ENCODE measurements at places on chromosomes 3 and 15.

DNA sequence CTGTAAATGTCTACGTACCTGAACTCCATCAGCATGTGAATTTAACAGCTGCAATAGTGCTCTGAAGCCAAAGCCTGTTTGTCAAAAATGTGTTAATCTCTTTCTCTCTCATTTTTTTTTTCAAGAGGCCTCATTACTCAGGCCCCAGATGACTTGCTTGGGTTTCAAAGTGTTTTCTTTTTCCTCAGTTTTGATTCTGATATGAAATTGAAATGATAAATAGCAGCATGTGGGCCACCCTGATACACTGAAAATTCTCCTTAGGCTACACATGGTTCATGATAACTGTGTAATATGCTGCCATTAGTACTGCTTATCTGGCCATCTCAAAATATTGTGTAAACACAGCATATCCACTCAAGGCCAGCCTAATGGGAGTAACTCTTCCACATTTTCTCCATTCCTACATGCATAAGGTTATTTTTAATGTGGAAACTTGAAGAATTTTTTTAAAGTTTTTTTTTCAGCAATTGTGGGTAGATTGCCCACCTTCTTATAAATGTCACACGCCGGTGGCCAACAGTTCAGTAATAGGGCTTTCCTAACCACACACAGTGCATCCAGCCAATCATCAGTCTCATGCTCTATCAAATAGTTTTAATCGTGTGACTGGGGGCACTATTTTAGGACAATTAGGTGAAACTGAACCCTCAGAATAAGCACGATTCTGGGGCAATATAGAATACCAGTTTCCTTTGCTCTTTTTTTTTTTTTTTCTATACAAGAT, 13.1 kb upstream of the DENND4A start:
- no peak for DNase-seq

GRCh38 chr15:68056097-68056865, 2.2 kb downstream of the PIAS1 start:
- no peak for DNase-seq

DNA sequence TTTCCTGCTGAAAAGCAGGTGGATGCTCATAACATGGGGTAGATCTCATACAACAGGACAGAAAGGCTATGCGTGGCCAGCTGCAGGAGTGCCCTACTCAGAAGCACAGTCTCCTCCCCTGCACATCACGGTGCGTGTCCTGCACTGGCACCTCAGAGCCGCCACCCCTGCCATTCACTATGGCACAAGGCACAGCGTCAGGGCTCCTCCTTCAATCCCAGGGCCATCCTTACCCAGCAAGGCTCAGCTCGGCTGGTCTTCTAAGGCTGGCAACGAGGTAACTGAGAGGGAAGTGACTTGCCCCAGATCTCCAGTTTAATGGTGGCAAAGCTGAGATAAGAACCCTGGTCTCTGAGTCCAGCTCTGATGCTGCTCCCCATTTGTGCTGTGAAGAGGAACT, 97.1 kb downstream of the CPN2 start:
- DNase-seq = no peak

- DNase-seq = no peak
Observed at GRCh38 chr3:40924559-40925141, 274.7 kb upstream of the CTNNB1 start.

DNA sequence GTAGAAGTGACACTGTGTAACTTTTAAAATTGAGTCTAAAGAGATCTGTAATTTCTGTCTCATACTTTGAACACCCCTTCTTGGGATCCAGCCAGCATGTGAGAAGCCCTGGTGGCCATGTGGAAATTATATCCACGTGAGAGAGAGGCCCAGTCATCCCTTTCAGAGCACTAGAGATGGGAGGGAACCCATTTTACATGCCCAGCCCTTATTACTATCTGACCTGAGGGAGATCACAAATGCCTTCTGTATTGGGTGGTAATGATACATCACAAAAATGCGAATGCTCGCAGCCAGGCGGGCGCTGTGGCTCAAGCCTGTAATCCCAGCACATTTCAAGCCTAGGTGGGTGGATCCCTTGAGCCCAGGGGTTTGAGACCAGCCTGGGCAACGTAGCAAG, 27.3 kb upstream of the TRAK1 start:
- peak; percentile 82 for DNase-seq

GRCh38 chr15:58724466-58724865, 25.0 kb downstream of the ADAM10 start:
- DNase-seq = no peak

DNA sequence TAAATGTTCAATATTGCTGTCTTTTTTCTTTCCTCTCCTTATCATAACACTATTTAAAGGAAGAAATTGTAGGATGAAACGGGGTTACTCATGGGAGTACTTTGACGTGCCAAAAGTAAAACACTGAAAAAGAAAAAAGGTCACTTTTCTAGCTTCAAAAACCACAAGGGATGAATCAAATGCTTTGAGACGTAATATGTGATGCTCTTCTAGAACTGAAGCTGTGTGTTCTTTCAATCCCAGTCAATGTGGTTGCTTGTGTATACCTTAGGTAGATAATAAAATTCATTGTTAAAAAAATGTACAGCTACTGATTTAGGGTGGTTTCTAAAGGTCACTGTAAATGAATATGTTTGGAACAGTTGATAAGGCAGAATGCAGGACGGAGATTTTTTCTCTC, 538.8 kb upstream of the ZNF717 start:
- no peak for DNase-seq

DNA sequence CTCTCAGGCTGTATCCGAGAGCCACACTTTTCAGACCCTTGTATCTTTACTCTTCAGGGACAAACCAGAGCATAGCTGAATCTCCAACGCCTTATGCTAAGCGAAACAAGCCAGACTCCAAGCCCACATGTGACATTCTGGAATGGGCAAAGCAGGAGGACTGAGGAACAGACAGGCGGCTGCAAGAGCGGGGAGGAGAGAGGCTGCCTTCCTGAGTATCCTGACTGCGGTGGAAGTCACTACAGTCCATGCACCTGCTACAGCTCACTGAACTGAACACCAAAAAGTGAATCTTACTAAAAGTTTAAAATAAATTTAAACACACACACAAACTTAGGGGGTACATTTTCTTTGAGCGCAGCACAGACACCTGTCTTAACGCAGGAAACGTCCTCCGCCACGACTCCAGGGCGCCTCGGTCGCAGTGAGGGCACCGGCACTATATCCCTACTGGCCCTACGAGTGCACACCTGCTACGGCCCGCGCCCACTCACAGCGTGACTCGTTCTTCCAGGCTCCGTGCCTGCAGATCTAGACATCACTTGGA, 1.4 kb downstream of the CYFIP1 start:
- DNase-seq = no peak

GRCh38 chr3:3240986-3241385, 61.5 kb upstream of the CRBN start:
- DNase-seq = no peak

DNA sequence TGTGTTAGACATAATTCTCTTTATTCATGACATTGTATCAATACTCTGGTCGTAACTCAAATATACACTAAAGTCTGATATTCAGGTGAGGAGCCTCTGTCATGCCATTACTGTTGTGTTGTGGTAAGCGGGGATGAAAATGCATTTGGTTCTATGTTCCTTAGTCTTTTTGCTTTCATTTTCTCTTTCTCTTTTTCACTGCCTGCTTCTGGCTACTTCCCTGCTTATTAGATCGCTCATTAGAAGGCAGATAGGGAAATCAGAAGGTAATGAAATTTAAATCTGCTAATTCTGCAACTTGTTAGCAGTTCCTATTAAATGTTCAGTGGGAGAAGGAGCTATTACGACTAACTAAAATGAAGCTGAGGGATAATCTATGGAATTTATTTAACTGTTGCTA, 345.0 kb downstream of the GRM7 start:
- DNase-seq = peak; percentile 11

DNA sequence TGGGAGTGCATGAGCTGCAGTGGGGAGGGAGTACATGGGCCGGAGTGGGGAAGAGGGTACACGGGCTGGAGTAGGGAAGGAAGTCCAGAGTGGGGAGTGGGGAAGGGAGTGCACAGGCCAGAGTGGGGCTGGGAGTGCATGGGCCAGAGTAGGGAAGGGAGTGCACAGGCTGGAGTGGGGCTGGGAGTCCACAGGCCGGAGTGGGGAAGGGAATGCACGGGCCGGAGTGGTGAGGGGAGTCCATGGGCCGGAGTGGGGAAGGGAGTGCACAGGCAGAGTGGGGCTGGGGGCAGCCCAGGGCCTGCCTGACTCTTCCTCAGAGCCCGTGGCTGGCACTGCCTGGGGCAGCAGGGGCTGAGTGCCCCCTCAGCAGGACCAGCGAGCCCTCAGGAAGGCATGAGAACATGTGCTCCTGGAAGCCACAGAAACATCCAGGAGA, 40.7 kb downstream of the KLF15 start:
- DNase-seq = no peak

- peak; percentile 73 for DNase-seq
Observed at GRCh38 chr3:149245738-149246451, 24.3 kb upstream of the CP start.

DNA sequence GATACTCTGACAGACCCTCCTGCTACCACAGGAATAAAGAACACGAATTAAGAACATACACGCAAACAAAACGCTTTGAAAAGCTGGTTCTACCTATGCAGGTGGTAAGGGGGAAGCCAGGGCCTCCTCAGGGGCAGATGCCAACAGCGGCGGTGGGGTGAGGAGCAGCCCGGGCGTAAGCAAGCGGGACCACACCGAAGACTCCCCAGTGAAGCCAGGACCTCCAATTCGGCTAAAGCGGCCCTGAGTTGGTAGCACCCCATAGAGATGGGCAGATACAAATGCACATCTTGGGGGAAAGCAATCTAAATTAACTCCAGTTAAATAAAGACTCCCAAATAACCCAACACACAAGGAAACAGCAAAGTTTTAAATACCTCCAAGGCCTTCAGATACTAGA, 32.4 kb downstream of the NIPA2 start:
- no peak for DNase-seq

- DNase-seq = peak; percentile 2
Observed at GRCh38 chr15:95812491-95812890, 518.0 kb upstream of the NR2F2 start.

GRCh38 chr3:141380279-141380678, 12.0 kb downstream of the ZBTB38 start:
- DNase-seq = no peak

DNA sequence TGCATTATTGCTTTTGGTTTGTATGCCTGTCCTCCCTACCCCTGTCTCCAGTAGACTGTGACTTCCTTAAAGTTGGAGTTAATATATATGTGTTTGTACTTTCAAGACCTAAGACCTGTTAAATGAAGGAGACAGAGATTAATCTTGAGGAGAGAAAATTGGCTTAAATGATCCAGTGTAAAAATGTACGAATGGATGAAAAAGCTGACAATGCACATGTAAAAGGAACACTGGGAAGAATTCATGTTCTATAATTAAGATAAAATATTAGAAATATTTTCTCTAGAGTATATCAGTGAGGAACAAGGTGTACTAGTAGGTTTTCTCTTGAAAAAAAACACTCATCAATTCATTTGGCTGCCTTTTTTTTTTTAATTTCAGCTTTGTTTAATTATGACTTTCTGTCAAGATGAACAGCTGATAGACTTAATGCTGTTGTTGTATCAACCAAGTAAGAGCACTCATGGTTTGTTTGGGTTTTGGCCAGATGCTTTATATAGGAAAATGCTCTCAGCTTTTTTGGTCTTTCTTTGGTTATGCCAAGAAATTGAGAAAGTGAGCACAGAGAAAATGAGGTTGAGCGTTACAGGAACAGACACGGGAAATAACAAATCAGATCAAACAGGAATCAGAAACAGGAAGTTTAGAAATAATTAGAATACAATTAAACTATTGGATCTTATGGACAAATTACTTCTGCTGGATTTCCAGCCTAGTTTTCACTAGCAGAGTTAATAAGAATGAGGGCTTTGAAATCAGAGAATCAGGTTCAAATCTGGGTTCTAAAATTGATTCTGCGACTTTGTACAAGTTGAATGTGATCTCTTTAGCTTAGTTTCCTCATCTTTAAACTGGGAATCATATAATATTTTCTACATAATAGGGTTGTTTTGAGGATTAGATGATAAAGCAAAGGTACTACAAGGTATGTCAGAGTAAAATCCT, 38.3 kb upstream of the AADAC start:
- no peak for DNase-seq

DNA sequence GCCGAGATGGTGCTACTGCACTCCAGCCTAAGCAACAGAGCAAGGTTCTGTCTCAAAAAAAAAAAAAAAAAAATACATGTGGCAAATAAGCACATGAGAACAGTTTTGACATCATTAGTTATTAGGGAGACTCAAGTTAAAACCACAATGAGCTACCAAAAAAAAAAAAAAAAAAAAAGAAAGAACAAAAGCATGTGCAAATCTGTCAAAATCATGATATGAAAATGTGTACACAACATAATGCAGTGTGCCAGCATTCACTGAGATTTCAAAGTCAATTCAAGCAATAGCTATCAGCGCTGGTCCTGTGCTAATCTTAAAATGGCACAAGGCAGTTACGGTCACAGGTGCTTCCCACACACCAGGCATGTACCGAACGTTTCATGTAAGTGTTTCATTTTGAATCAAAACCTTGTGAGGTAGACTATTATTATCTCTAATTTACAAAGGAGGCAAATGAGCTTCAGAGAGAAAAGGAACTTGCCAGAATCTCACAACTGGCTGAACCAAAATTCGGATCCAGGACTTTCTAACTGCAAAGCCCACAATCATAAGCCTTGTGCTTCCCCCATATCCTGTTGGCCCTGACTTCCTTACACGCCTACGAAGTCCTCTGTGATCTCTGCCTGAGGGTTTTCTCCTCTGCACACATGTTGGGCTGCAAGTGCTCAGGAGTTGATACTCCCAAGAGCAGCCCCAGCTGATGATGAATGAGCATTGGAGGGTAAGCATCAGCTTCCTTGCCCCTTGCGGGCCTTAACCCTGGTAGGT, 200.1 kb upstream of the PROK2 start:
- DNase-seq = no peak

- no peak for DNase-seq
Observed at GRCh38 chr3:70069557-70069956, 70.0 kb downstream of the SAMMSON start.

DNA sequence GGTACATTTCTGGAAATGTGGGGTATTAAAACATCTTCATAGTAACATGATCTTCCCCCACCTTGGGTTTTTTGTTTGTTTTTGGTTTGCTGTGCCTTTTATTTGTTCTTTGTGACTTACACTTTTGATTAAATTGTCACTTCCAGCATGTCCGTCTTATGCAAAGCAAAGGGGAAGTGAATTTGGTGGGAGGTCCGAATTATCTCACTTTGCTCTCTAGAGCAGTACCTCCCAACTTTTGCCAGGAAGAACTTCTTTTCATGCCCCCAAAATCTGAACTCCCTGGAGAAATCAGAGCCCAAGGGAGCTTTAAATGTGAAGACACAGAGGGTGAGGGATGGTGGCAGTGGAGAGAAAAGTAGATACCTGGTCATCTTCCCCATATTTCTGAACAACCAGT, 173.1 kb downstream of the IL5RA start:
- DNase-seq = no peak

DNA sequence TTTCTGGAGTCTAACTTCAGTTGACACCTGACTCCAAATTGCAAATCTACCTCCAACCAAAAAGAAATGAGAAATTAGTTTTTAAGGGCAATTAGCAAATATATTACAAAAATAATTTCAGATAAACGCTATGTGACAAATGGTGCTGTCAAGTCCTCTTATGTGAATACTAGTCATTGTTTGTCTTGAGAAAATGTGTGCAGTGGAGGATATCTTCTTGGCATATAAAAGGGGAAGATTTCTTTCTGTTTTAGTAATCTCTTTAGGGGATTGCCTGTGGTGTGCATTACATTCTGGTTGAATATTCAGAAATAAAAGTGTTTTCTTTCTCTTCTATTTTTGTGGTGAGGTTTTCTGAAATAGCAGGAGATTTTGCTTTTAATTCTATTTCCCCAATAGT, 3.0 kb upstream of the GCSAM start:
- DNase-seq = no peak

GRCh38 chr3:49901366-49902339, 2.0 kb downstream of the MST1R start:
- peak; percentile 39 for DNase-seq

All from MCF 10A (cell line).